ENCODE measurements at places on chromosomes 6 and 20.

DNA sequence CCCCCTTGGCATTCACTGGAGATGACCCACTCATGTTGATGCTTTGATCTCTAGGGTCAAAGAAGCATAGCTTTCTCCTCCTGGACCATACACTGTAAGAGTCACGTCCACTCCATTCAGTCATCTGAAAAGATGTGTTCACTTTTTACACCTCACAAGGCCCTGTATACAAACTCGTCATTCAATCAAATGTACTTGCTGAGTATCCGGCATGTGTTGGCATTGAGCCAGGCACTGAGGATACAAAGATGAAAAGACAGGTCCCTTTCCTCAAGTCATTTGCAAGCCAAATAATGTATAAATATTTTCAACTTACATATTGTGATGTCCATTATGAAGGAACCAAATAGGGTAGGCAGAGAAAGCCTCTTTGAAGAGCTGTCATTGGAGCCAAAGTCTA, 32.6 kb upstream of the CSNK2A1 start:
- DNase-seq = no peak

DNA sequence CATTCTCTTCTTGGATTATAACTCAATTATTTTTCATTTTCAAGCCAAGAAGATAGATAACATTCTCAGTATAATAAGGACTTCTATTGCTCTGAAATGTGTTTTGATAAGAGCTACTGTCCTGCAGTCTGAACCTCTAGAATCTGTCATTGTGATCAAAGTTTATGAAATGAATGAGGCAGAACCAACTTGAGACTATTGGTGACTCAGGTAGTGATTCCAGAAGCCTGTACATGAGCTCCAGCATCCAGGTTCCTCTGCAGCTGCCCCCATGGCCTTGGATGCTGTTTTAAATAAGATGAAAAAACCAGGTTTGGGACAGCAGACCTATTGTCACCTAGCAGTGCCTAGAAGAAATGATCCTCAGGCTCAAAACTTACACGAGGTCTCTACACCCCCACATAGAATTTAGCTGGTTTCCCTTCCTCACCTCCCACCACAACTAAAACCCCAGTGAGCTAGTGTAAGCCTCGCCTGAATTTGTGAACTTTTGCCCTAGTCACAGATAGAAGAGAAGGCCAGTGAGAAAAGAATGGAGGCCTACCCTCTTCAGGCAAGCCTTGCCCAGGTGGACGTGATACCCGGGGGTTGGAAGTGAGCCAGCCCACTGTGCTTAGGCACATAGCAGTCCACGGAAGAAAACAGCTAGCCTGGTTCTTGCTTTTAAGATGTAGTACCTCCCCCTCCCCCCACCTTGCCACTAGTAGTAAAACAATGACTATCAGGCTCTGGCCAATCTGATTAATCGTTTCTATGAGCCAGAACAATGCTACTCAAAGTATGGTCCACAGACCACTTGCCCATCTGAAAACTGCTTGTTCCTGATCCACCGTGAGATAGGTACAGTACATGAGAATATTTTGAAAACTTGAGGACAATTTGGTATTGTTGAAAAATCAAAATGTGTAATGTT, 73.0 kb upstream of the SYNJ2 start:
- no peak for DNase-seq

DNA sequence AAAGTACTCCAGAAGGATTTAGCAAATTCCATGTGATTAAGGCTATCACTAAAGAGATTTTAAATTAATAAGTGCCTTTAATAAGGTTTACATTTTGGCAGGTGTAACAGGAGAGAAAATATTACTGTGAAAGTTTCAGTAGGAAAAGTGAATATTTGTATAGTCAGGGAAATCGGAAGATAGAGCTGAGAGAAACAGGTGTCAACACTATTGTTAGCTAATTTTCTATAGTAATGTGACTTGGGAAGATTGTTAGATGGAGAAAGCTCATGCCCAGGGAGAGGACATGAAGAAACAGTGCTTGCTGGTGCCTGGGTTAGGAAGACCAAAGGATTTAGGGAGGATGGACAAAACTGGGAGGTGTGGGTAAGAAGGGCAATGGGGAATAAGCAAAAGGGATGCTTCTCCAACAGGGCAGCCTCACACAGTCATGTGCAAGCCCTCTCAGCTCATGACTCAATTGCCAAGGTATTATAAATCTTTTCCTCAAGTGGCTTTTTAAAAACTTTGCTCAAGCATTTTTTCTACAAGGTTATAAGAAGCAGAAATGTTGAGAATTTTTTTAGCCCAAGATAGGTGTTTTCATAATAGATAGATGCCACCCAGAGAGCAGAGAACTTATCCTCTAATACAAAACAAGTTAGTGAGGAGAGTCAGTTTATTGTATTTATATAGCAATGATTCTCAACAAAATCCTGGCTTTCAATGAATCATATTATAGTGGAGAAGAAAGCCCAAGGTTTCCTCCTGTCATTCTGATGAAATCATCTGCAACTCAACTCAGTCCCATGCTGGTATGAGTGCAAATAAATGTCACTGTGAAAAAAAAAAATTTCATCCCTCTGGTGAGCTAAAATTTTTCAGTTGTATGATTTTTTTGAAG, 325.2 kb upstream of the NT5E start:
- no peak for DNase-seq

DNA sequence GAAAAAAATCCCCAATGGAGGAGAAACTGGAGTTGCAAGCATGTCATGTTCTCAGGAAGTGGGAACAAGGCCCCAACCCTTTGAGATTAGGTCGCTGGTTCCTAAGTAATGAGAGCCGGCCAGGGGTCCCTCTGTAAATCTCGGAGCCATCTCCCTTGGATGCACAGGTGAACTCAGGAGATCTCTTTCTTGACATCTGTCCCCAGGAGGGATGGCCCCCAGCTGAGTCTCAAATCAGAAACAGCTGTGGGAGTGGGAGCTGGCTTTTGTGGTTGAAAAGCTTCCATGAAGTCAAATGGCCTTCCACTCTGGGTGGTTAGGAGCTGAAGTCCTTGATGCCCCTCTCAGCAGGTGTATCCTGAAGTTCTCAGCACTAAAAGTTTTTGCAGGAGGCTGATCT, 257.1 kb downstream of the BMP7 start:
- no peak for DNase-seq

DNA sequence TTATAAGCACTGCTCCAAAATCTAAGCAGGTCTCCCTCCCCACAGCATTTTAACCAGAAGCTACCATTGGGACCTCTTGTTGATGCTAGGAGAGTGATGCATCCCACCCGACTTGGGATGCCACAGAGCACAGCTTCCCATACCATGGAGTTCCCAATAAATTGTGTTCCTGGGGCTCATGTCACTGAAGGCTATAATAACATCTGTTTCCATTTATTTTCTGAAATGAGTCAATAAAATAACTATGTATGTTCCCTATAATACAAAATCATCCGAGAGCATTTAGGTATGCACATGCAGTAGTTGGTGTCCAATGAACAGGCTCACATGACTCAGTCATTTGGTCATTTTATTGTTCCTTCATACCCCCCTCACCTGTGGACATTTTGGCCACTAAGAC, 204.2 kb downstream of the TBC1D7 start:
- DNase-seq = no peak

- DNase-seq = no peak
Observed at GRCh38 chr20:19120569-19120968, 91.9 kb upstream of the SLC24A3 start.

GRCh38 chr6:111739257-111739696, 133.6 kb upstream of the TRAF3IP2 start:
- no peak for DNase-seq

GRCh38 chr6:68040312-68040778, 594.7 kb upstream of the ADGRB3 start:
- DNase-seq = no peak

- DNase-seq = no peak
Observed at GRCh38 chr6:24658573-24659560, 7.8 kb downstream of the TDP2 start.

- no peak for DNase-seq
Observed at GRCh38 chr20:50379049-50379990, 130.9 kb upstream of the PTPN1 start.

- DNase-seq = no peak
Observed at GRCh38 chr6:3386374-3386857, 70.4 kb downstream of the SLC22A23 start.

GRCh38 chr6:129521946-129522345, 188.0 kb downstream of the ARHGAP18 start:
- DNase-seq = no peak

DNA sequence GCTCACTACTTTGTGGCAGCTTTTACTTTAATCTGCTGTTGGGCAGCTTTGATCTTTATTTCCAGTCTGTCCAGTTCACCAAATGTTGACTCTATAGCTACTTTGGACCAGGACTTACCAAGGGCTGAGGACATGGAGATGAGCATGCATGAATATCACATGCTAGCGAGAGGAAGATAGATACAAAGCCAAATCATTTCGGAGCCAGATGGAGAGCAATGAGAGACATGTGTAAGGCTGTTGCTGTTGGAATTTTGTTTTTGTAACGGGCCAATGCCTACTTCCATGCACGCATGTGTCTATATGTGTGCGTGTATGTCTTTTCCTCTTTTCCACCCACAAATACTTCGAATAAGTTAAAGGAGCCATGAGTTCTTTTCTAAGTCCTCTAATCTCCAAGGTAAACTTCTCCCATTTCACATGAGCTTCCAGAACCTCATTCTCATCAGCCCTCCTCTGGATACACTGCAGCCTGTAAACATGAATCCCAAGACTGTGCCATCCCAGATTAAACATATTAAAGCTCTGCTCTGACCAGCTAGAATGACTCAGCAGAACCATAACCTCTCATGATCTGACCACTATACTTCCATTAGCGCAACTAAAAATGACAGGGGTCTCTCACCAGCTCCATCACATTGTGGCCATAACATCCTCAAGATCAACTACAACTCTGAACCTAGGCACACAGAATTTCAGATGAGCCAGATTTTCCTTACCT, 160.7 kb downstream of the LRFN2 start:
- DNase-seq = peak; percentile 75

GRCh38 chr6:158797331-158798310, 21.5 kb downstream of the EZR start:
- DNase-seq = no peak

DNA sequence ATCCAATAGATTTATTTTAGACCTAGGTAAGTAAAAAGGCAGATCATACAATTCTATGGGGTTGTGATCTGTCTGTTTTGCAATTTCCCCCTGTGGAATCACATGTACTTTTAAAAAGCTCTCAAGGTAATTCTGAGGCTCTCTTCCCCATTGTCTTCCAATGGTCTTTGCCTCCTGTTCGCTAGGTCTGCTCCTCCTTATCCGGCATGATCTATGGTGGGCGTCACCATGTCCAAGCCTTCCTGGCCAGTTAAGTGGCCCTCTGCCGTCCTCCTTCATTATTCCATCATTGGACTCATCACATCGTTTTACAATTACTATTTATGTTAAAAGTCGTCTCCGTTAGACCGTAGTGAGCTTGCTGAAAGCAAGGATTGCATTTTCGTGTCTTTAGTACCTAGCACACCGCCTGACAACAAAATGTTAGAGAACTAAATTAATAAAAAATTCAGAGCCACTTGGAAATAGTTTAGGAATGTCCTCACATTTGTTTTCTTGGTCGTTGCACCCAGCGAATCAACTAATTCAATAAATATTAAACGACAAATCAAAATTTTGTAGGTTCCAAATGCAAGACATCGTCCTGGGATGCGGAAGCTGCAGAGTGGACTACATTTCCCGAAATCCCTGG, 2.2 kb upstream of the STXBP5 start:
- no peak for DNase-seq

DNA sequence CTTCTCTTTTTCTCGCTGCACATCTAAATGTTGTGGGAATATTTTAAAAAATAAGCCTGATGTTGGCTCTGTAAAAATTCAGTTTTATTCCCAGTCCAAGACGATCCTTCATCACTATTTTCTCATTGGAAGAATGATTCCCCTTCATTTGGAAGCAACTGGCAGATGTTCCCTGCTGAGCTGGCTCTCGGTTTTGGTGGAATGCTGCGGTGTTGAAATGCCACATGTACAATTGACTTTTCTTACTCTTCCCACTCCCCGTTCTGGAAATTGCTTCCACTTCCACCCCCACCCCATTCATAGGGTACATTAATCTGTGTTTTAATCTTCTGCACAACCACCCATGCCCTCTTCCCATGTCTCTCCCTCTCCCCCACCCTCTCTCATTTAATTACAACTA, 496.3 kb upstream of the MAP3K7 start:
- DNase-seq = no peak

- no peak for DNase-seq
Observed at GRCh38 chr6:52881662-52881995, 27.9 kb downstream of the GSTA3 start.

DNA sequence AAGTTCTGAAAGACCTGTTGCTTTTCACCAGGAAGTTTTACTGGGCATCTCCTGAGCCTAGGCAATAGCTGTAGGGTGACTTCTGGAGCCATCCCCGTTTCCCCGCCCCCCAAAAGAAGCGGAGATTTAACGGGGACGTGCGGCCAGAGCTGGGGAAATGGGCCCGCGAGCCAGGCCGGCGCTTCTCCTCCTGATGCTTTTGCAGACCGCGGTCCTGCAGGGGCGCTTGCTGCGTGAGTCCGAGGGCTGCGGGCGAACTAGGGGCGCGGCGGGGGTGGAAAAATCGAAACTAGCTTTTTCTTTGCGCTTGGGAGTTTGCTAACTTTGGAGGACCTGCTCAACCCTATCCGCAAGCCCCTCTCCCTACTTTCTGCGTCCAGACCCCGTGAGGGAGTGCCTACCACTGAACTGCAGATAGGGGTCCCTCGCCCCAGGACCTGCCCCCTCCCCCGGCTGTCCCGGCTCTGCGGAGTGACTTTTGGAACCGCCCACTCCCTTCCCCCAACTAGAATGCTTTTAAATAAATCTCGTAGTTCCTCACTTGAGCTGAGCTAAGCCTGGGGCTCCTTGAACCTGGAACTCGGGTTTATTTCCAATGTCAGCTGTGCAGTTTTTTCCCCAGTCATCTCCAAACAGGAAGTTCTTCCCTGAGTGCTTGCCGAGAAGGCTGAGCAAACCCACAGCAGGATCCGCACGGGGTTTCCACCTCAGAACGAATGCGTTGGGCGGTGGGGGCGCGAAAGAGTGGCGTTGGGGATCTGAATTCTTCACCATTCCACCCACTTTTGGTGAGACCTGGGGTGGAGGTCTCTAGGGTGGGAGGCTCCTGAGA, at the start of gene HFE:
Gene HFE, plus strand, starts transcription at position 146 of the 832 bp plus-strand sequence. Its CDS starts 12 bp downstream, at position 158.
- no peak for DNase-seq

DNA sequence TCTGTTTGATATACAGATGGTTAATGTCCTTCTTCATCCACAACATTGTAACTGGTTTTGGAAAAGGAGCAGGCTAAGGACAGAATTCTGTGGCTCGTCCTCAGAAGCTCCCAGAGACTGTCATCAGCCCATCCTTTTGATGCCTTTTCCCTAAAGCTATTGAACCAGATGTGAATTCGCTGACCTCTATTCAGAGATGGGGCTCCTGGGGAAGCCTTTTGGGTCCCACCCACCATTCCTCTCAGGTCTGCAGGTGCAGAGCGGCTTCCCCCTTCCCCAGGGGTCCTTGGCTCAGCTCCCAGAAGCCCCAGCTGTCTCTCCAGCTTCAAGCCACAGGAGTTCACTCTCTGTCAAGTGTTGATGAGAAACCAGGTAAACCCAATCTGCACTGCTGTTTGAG, 191.7 kb downstream of the SMOC2 start:
- DNase-seq = no peak

- no peak for DNase-seq
Observed at GRCh38 chr6:169370666-169371343, 117.2 kb upstream of the THBS2 start.

- no peak for DNase-seq
Observed at GRCh38 chr6:1963596-1963995, 281.8 kb downstream of the GMDS start.

- peak; percentile 1 for DNase-seq
Observed at GRCh38 chr20:59751075-59751711, 146.9 kb downstream of the PHACTR3 start.
